Cerebellar cortex (tissue), 1 donor: ENCODE measurements at places on chromosomes 2 and 18.

DNA sequence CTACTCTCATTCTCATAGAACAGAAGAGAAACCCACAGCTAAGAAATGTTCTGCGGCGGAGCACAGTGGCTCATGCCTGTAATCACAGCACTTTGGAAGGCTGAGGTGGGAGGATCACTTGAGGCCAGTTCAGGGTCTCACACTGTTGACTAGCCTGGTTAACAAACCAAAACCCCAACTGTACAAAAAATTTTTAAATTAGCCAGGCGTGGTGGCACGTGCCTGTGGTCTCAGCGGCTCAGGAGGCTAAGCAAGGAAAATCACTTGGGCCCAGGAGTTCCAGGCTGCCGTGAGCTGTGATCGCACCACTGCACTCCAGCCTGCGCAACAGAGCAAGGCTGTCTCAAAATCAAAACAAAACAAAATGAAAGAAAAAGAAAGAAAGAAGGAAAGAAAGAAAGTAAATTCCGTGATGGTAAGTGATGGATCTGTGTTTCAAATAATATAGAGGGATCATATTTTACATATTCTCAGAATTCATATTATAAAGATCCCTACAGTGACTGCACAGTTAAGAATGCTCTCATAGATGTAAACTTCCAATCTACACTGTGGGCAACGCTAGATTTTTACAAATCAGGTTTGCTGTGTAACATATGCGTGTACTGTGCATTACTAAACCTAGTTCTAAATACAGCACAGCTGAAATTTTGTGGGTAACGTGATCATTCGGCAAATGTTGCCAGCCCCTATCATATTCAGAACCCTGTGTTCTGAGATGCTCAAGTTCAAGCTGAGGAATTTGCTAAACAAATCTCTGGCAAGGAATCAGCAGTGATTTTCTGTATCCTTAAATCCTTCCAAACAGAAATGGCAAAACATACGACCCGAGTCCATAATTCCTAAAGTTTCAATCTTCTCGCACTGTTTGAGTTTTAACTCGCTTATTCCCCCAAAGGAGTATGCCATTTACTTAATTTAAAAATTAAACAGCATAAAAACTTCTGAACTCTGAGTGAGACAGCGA lies 1.2 kb upstream of the RAB12 start:
- DNase-seq: no peak

DNA sequence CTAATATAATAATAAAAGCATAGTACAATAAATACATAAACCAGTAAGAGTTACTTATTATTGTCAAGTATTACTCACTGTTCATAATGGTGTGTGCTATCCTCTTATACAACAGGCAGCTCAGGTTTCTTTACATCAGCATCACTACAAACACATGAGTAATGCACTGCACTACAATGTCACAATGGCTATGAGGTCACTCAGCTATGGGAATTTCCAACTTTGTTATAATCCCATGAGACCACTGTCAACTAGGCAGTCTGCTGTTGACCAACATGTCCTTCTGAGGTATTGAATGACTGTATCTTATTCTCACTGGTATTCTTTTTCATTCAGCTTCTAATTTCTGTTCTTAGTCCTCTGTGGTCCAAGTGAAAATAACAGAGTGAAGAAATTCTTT lies 250.4 kb upstream of the DSEL start:
- no peak for DNase-seq

GRCh38 chr18:42412281-42412680 lies 457.2 kb downstream of the PIK3C3 start:
- DNase-seq: no peak

- DNase-seq: peak; percentile 32
These were observed 270.6 kb downstream of the CELF4 start for GRCh38 chr18:37294951-37295350.

DNA sequence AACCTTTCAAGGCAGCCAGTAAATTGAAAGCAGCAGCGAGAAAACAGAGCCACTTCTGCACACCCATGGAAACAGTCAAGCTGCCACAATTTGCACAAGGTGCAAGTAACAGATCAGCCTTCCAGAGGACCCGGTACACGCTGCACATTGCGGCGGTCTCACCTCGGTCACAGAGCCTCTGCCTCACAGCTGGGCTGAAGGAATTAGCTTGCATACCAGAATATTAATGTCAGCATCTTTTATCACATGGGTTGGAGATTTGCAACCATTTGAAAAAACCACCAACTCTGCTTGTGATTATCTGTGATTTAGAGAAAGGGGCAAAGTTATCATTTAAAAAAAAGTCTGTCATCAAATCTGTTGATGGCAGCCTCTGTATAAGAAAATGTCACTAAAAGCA lies 330.5 kb upstream of the TCF4 start:
- no peak for DNase-seq

DNA sequence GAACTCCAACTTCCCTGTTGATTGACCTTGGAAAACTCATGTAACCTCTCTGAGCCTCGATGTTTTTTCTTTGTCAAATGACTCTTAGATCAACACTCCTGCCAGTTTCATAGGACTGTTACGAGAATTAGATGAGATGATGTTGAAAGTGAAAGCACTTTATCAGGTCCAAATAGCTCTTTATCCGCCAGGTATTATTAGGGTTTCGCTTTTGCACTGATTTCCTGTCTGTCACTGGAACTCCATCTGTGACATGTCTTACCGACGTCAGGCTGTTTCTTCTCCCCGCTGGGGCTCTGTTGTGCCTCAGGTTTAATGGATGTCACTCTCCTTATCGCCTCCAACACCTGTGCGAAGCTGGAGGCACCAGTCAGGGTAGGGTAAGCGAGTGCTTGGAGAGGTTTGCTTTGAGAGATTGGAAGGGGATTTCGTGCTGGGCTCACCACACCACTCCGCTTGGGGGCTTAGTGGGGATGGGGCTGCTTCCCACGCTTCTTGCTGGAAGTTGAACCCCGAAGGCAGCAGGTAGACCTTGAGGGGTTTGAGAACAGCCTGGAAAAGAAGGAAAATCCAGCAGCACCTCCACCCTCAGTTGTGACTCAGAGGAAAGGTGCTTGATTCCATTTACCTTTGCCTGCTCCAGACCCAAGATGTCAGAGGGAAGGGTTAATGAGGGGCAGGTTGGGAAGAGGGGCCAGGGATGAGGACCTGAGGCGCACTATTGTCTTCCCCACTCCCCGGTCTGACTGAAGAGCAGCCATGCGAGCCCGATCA lies 4.3 kb downstream of the GAD1 start:
- no peak for DNase-seq

DNA sequence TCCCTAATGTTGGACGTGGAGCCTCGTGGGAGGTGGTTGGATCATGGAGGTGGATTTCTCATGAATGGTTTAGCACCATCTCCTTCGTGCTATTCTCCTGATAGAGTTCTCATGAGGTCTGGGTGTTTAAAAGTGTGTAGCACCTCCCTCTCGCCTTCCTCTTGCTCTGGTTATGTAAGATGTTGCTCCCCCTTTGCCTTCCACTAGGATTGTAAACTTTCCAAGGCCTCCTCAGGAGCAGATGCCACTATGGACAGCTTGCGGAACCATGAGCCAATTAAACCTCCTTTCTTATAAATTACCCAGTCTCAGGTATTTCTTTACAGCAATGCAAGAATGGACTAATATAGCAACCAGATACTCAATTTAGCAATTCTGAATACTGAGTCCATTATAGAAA lies 82.4 kb upstream of the PELI1 start:
- peak; percentile 96 for DNase-seq

- DNase-seq: no peak
These were observed 197.6 kb downstream of the MBD5 start for GRCh38 chr2:148218326-148219075.

- DNase-seq: peak; percentile 72
These were observed 683 bp upstream of the DNAJC27 start for GRCh38 chr2:24972315-24972961.

- peak; percentile 37 for DNase-seq
These were observed 32.3 kb downstream of the MYO5B start for GRCh38 chr18:50162486-50163304.

- no peak for DNase-seq
These were observed 694.2 kb upstream of the GYPC start for GRCh38 chr2:125961739-125962138.

DNA sequence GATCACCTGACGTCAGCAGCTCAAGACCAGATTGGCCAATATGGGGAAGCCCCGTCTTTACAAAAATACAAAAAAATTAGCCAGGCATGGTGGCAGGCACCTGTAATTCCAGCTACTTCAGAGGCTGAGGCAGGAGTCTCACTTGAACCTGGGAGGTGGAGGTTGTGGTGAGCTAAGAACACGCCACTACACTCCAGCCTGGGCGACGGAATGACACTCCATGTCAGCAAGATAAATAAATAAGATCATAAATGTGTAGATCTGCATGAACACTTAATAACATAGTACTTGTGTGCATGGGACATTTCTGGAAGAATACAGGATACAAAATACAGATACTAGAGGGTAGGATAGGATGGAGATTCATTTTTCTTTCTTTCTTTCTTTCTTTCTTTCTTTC lies 9.1 kb downstream of the EHD3 start:
- DNase-seq: no peak

- no peak for DNase-seq
These were observed 98.7 kb downstream of the PLEKHA3 start for GRCh38 chr2:178579006-178579405.

- no peak for DNase-seq
These were observed 778.5 kb upstream of the FANCL start for GRCh38 chr2:59019566-59020159.

GRCh38 chr2:23564615-23564960 lies 179.6 kb downstream of the KLHL29 start:
- no peak for DNase-seq

DNA sequence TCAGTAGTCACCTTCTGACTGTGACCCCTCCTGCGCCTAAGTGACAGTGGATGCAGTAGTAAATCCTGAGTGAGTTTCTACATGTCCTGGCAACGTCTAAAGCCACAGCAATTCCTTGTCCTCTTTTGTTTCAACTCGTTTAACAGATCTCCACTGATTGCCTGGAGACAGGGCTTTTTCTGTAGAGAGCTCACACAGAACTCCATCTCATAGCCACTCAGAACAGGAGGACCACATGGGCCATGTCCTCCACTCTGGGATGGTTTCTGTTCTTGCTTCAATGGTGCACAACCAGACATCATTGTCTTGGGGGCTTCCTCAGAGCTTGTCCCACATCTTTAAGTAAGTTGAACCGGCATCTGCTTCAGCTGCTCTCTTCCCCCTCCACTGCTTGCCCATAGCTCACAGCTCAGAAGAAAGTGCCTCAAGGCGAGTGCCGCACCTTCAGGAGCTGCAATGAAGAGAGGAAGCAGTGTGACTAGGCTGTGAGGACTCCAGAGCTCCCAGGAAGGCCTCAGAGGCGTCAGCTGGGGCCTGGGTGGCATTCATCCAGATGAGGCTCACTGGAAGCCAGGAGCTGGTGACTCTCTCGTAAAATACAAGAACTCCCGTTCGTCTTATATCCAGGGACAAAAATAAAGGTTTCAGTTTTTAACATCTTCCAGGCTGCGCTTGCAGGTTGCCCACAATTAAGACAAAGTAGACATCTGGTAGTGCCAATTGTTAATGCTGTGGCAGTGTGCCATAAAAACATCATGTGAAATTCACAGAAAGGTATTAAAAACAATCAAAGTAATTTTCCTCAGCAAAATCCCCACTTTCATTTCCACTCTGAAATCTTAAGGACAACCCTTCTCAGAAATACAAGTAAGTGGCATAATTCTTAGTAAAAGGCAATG lies 37.3 kb downstream of the ST3GAL5 start:
- DNase-seq: no peak

- DNase-seq: no peak
These were observed 60.5 kb upstream of the ALKAL2 start for GRCh38 chr2:348361-348916.

GRCh38 chr18:79460481-79461300 lies 65.0 kb downstream of the NFATC1 start:
- no peak for DNase-seq

- no peak for DNase-seq
These were observed 301.0 kb downstream of the STK39 start for GRCh38 chr2:167946441-167946841.

DNA sequence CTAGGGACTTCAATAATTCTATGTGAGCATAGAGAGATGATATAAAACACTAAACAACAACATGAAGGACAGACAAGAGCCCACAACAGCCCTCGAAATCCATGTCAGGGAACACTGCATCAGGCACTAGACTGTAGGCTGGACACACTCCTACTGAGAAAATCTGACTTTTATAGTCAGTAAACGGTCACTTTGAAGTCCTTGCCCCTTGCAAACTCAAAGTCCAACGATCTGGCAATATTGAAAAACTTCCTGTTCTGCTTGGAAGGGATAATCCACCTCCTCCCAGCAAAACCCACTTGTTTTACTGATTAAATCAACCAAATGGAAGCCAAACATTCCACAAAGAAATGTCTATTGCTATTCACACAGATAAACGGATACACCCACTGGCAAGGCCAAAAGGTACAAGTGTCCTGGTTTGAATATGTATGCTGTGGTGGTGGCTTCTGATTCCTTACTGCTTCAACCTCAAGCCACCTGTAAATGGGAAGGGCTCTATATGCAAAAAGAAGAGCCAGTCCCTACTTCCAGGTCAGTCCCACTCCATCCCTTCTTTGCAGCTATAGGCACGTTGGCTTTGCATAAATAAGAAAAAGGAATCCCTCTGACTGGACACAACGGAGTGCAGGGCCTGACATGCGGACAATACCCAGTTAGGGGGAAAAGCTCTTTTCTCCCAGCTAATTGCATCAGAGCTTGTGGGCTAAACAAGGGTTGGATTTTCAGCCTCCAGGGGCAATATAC lies 56.6 kb downstream of the STK39 start:
- no peak for DNase-seq

GRCh38 chr2:106018141-106018540 lies 176.0 kb downstream of the UXS1 start:
- no peak for DNase-seq

DNA sequence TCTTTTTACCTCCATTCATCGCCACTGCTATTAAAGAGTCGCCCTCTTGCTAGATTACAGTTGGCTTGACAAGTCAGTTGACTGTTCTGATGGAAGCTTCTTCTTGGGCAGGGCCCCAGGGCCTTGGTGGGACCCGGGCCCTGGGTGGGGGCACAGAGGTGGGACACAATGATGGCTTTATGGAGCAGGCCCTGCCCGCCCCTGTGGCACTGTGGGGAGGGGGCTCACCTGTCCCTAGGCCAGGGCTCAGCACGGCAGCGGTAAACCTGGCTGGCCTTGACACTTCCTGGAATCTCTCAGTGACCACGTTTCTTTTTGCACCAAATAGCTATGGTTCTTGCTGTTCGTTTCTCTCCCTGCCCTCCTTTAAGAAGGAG lies 4.9 kb upstream of the HS6ST1 start:
- DNase-seq: no peak

GRCh38 chr2:84972932-84973331 lies 2.0 kb downstream of the KCMF1 start:
- DNase-seq: no peak

DNA sequence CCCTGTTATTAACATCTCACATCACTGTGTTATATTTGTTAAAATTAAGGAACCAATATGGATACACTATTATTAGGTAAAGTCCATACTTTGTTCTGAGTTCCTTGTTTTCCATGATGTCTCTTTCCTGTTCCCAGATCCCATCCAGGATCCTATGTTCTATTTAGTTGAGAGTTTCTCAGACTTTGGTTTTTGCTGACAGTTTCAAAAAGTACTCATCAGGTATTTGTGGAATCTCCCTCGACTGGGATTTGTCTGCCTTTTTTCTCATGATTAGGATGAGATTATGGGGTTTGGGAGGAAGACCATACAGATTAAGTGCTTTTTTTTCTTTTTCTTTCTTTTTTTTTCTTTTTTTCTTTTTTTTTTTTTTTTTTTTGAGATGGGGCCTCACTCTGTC lies 39.4 kb upstream of the ITM2C start:
- DNase-seq: no peak
